HCT116 (cell line): ENCODE measurements at places on chromosomes 6 and 20. TPM values are rescaled to one million over a fixed set of nuclear protein-coding genes. Genes with fewer than 3 reads are reported as not detected.

DNA sequence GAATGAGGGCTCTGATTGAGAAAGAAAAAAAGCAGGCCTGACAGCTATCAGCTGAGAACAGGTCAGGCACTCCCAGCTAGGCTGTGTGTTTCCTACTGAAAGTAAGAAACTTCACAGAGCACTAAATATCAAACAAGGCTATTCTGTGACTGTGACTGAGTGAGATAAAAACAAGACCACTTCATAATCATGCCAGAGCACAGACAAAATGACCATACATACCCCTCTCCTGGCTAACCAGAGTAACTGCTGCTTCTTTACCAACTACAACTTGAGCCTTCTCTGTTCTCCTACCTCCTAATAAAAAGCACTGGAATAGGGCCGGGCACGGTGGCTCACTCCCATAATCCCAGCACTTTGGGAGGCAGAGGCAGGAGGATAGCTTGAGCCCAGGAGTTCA, 6.8 kb upstream of the BTN1A1 start:
- no peak overlapping the region for H3K27ac ChIP-seq
- no peaks in the 10 kb centered on the region for H3K27me3 ChIP-seq
- no peak for DNase-seq
- H3K4me3 ChIP-seq: no peak overlapping the region
- H3K36me3 ChIP-seq: no peaks in the 10 kb centered on the region

- H3K4me3 ChIP-seq: no peak overlapping the region
- DNase-seq: no peak
- no peaks in the 10 kb centered on the region for H3K27me3 ChIP-seq
Observed at GRCh38 chr6:154898821-154899220, 96.3 kb upstream of the TIAM2 start.

GRCh38 chr20:62818592-62819493, 2.0 kb downstream of the COL9A3 start:
- DNase-seq: no peak
- peak overlapping the region; percentile 72 for H3K27ac ChIP-seq
- H3K4me1 ChIP-seq: peaks cover 81% of the 10 kb centered on the region
- no peaks in the 10 kb centered on the region for H3K27me3 ChIP-seq

- no peaks in the 10 kb centered on the region for H3K27me3 ChIP-seq
- no peak overlapping the region for H3K27ac ChIP-seq
- H3K36me3 ChIP-seq: no peaks in the 10 kb centered on the region
- H3K4me1 ChIP-seq: no peaks in the 10 kb centered on the region
Observed at GRCh38 chr6:50272611-50273010, 222.9 kb upstream of the DEFB112 start.

- DNase-seq: no peak
- H3K4me1 ChIP-seq: peaks cover 7% of the 10 kb centered on the region; the same call in 1 of the 2 replicates
- H3K27ac ChIP-seq: no peak overlapping the region
Observed at GRCh38 chr6:117559299-117559698, 43.0 kb downstream of the GOPC start.

- no peak for DNase-seq
- H3K4me3 ChIP-seq: no peak overlapping the region
- H3K4me1 ChIP-seq: no peaks in the 10 kb centered on the region
- no peaks in the 10 kb centered on the region for H3K36me3 ChIP-seq
Observed at GRCh38 chr6:152769993-152770392, 19.4 kb downstream of the VIP start.

- H3K27ac ChIP-seq: no peak overlapping the region
- H3K4me1 ChIP-seq: no peaks in the 10 kb centered on the region
- H3K36me3 ChIP-seq: no peaks in the 10 kb centered on the region
- no peaks in the 10 kb centered on the region; the same call in 1 of the 2 replicates for H3K27me3 ChIP-seq
Observed at GRCh38 chr6:72826037-72826436, 204.2 kb downstream of the KCNQ5 start.

DNA sequence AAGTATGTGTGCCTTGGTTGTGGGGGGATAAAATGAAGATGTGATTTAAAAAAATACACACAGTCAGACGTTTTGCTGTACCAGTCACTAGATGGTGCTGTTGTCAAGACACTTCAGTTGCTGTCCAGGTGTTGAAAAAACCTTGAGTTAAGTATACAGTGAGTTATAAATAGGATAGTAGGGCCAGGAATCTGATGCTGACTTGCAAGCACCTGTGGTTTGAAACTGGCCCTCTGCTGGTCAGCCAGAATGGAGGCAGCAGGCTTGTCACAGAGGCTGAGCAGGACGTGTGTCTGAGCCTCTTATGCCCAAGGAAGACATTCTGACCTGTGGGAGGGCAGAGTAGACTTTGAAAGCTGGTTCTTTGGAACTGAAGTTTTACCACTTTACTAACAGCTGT, 27.8 kb downstream of the RNF8 start:
- H3K36me3 ChIP-seq: peaks cover 15% of the 10 kb centered on the region
- no peak overlapping the region for H3K4me3 ChIP-seq
- DNase-seq: peak; percentile 74
- no peaks in the 10 kb centered on the region for H3K27me3 ChIP-seq

DNA sequence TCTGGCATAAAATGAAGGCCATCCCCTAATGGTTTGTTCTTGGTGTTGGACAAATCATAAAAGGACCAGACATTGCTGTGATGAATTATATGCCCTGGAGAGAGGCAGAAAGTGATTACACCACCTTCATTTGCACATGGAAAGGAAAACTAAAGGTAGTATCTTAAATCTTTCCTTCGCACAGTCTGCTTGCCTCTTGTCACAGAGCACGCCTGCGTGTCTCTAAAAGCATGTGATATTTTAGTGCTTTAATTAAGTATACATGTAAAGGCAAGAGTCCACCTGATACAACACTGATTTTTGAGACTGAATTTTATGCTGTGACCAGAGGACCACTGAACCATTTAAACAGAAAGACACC, 28.8 kb upstream of the PLAGL1 start:
- no peaks in the 10 kb centered on the region for H3K27me3 ChIP-seq
- no peaks in the 10 kb centered on the region for H3K36me3 ChIP-seq
- H3K27ac ChIP-seq: no peak overlapping the region

- H3K4me1 ChIP-seq: peaks cover 34% of the 10 kb centered on the region
- no peaks in the 10 kb centered on the region for H3K36me3 ChIP-seq
- no peaks in the 10 kb centered on the region for H3K27me3 ChIP-seq
- no peak for DNase-seq
- H3K4me3 ChIP-seq: no peak overlapping the region
Observed at GRCh38 chr6:56690519-56691285, 48.0 kb upstream of the DST start.

GRCh38 chr6:139243536-139243935, 48.3 kb downstream of the TXLNB start:
- no peak overlapping the region for H3K4me3 ChIP-seq
- H3K4me1 ChIP-seq: no peaks in the 10 kb centered on the region
- H3K36me3 ChIP-seq: no peaks in the 10 kb centered on the region
- H3K27ac ChIP-seq: no peak overlapping the region
- no peak for DNase-seq
- H3K27me3 ChIP-seq: no peaks in the 10 kb centered on the region

DNA sequence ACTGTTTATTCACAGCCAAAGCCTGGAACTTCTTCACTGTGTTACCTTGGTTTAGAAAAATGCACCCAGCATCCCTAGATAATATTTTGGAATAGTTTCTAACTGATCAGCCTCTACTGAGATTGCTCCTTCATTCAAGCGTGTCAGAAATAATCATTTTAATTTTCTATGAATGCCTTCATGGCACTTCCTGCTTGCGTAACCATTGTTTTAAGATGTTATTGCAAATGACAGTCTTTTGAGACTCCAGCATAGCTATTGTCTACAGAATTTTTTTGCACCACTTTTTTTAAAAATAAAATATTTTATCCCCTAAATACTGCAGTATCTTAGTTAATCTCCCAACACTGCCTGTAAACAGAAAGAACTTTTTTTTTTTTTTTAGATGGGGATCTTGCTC, 213.1 kb downstream of the PHACTR1 start:
- no peaks in the 10 kb centered on the region for H3K4me1 ChIP-seq
- H3K27ac ChIP-seq: no peak overlapping the region
- H3K27me3 ChIP-seq: peaks cover 49% of the 10 kb centered on the region
- H3K4me3 ChIP-seq: no peak overlapping the region

DNA sequence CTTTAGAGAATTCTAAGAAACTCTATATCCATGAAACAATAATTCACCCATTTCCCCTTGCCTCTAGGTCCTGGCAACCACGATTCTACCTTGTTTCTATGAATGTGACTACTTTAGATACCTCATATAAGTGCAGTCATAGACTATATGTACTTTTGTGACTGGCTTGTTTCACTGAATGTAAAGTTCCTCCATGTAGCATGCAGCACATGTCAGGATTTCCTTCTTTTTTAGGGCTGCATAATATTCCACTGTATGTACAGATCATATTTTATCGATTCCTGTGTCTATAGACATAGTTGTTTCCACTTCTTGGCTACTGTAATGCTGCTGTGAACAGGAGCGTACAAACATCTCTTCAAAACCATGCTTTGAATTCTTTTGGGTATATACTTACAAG, 11.7 kb downstream of the EEF1E1 start:
- H3K36me3 ChIP-seq: peaks cover 34% of the 10 kb centered on the region
- no peak overlapping the region for H3K27ac ChIP-seq
- peaks cover 16% of the 10 kb centered on the region for H3K4me1 ChIP-seq
- DNase-seq: no peak

DNA sequence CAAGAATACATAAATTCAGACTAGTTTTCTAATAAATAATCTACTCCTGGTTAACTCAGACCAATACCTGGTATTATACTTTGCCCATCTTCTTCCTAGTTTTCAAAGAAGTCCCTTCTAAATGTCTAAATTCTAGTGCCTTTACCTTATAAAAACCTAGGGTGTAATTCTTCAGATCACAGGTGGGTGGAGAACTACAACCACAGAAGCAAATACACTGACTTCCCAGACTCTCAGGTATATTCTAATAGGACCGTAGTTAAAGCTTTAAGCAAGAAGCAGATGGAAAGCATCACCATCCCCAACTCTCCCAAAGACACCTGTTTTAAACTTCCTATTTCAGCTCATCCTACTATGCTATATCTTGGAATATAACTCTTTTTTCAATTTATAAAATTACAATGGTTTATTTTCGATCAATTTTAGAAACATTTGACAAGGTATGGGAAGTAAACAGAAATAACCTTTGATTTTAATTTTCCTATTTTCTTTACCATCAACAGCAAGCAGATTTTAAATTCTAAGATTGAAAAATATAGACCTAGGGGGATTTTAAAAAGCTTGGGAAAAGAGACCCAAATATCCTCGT, 15.8 kb downstream of the MAN1A1 start:
- no peak for DNase-seq
- H3K36me3 ChIP-seq: peaks cover 16% of the 10 kb centered on the region; the same call in 1 of the 2 replicates
- H3K27ac ChIP-seq: no peak overlapping the region
- H3K27me3 ChIP-seq: no peaks in the 10 kb centered on the region

- peaks cover 15% of the 10 kb centered on the region for H3K4me1 ChIP-seq
- H3K27me3 ChIP-seq: no peaks in the 10 kb centered on the region
- no peak overlapping the region for H3K4me3 ChIP-seq
Observed at GRCh38 chr6:10381133-10381829, 33.6 kb downstream of the TFAP2A start.

- no peaks in the 10 kb centered on the region for H3K4me1 ChIP-seq
- H3K4me3 ChIP-seq: no peak overlapping the region
- H3K27me3 ChIP-seq: no peaks in the 10 kb centered on the region
Observed at GRCh38 chr6:48597951-48598350, 487.0 kb upstream of the PTCHD4 start.

- H3K27me3 ChIP-seq: no peaks in the 10 kb centered on the region
- no peak overlapping the region for H3K27ac ChIP-seq
- peaks cover 3% of the 10 kb centered on the region for H3K4me1 ChIP-seq
- H3K4me3 ChIP-seq: no peak overlapping the region
- no peak for DNase-seq
- H3K36me3 ChIP-seq: no peaks in the 10 kb centered on the region
Observed at GRCh38 chr6:163418311-163419029, 4.0 kb downstream of the QKI start.

- no peaks in the 10 kb centered on the region for H3K36me3 ChIP-seq
- H3K4me1 ChIP-seq: peaks cover 7% of the 10 kb centered on the region; the same call in 1 of the 2 replicates
- H3K27ac ChIP-seq: no peak overlapping the region
- peaks cover 8% of the 10 kb centered on the region; the same call in 1 of the 2 replicates for H3K27me3 ChIP-seq
Observed at GRCh38 chr6:19860235-19860877, 23.2 kb downstream of the ID4 start.

DNA sequence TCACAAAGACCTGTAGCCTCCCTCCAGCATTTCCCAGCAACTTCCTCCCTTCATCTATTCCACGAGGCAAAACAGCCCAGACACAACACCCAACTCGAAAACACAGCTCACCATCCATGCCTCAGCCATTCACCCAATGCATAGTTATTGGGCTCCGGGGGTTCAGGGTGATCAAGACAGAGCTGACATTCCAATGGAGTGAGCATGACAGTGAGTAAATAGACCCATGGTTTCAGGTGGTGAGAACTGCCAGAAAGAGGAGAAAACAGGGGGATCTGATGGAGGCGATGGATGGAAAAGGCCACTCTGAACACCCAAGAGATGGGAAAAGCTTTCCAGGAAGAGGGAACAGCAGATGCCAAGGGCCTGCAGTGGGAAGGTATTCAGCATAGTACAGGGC, 5.9 kb downstream of the CASS4 start:
- no peaks in the 10 kb centered on the region for H3K27me3 ChIP-seq
- peaks cover 2% of the 10 kb centered on the region; the same call in 1 of the 2 replicates for H3K36me3 ChIP-seq
- no peak overlapping the region for H3K27ac ChIP-seq
- no peak overlapping the region for H3K4me3 ChIP-seq

DNA sequence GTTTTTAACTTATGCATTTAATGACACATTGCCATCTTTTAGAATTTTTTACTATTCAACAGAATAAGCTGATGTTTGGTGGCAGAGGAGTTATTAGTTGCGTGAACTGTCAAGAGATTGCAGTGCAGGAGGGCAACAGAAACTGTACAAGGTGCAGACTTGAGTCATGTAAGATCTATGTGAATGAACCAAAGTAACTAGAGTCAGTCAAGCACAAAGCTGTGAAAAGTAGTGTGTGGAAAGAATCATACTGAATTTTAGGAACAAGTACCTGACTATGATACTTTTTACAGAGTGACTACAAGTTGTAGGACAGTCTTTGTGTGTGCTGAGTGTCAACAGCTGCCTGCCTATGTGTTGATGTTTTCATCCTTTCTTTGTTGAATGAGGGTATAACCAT, 2.7 kb upstream of the C6orf163 start:
- no peaks in the 10 kb centered on the region for H3K4me1 ChIP-seq
- H3K27me3 ChIP-seq: no peaks in the 10 kb centered on the region
- DNase-seq: no peak
- H3K4me3 ChIP-seq: no peak overlapping the region
- no peaks in the 10 kb centered on the region for H3K36me3 ChIP-seq

DNA sequence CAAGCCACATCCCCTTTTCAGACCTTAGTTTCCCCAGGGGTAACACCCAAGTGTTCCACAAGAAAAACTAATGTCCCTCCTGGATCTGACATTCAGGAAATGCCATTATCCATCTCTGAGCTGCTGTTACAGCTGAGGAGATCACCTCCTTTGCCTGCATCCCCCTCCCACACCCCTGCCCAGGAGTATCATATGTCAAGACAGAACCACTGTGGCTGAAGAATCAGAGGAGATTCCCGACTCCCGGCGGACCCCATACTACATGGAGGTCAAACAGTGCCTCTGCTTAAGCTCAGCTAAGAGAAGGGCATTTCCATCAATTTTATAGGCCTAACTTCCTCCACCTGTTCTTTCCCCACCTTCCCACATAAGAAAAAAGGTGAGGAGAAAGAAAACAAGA, 36.8 kb upstream of the LRFN2 start:
- H3K4me3 ChIP-seq: no peak overlapping the region
- no peak overlapping the region for H3K27ac ChIP-seq
- H3K4me1 ChIP-seq: no peaks in the 10 kb centered on the region
- no peaks in the 10 kb centered on the region for H3K36me3 ChIP-seq
- no peak for DNase-seq

BMP7 gene
- total RNA-seq: 7.0 TPM

TFAP2B gene
- not detected for total RNA-seq

MCM3 gene
- total RNA-seq: 191 TPM

SMLR1 gene
- not detected for total RNA-seq

HLA-F gene
- 24.6 TPM for total RNA-seq

B3GALT4 gene
- total RNA-seq: 1.9 TPM

NKX2-4 gene
- not detected for total RNA-seq

CST11 gene
- total RNA-seq: not detected

GID8 gene
- total RNA-seq: 35.6 TPM
